ENCODE measurements at places on chromosomes 6 and 20.

GRCh38 chr20:47735412-47736400 lies 49.6 kb downstream of the SULF2 start:
- no peak for DNase-seq

DNA sequence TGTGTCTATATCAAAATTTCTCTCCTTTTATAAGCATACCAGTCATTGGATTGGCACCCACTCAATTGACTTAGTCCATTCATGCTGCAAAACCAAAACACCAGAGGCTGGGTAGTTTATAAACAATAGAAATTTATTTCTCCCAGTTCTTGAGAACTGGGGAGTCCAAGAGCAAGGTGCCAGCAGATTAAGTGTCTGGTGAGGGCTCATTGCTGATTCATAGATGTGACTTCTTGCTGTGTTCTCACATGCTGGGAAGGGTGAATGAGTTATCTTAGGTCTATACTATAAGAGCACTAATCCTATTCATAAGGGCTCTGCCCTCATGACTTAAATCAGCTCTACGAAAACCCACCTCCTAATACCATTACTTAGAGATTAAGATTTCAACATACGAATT lies 501.4 kb downstream of the EPM2A start:
- no peak for DNase-seq

- DNase-seq = no peak
Observed at GRCh38 chr6:14379568-14379967, 262.0 kb downstream of the CD83 start.

- DNase-seq = no peak
Observed at GRCh38 chr6:160261991-160262680, 3.5 kb upstream of the SLC22A2 start.

DNA sequence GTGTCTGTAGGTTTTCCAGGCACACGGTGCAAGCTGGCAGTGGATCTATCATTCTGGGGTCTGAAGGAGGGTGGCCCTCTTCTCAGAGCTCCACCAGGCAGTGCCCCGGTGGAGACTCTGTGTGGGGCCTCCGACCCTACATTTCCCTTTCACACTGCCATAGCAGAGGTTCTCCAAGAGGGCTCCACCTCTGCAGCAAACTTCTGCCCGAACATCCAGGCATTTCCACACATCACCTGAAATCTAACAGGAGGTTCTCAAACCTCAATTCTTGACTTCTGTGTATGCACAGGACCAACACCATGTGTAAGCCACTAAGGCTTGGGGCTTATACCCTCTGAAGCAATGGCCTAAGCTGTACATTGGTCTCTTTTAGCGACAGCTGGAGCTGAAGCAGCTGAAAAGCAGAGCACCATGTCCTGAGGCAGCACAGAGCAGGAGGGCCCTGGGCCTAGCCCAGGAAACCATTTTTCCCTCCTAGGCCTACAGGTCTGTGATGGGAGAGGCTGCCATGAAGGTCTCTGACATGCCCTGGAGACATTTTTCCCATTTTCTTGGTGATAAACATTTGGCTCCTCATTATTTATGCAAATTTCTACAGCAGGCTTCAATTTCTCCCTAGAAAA lies 253.3 kb downstream of the ERMARD start:
- no peak for DNase-seq

- no peak for DNase-seq
Observed at GRCh38 chr6:81788748-81789147, 36.3 kb upstream of the TENT5A start.

- peak; percentile 21 for DNase-seq
Observed at GRCh38 chr20:37267667-37268313, 6.2 kb upstream of the GHRH start.

DNA sequence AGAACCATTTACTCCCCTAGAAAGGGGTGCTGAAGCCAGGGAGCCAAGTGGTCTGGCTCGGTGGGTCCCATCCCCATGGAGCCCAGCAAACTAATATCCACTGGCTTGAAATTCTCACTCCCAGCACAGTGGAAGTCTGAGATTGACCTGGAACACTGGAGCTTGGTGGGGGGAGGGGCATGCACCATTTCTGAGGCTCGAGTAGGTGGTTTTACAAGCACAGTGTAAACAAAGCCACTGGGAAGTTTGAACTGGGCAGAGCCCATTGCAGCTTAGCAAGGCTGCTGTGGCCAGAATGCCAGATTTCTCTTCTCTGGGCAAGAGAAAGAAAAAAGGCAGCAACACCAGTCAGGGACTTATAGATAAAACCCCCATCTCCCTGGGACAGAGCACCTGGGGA lies 855.8 kb upstream of the CITED2 start:
- no peak for DNase-seq

DNA sequence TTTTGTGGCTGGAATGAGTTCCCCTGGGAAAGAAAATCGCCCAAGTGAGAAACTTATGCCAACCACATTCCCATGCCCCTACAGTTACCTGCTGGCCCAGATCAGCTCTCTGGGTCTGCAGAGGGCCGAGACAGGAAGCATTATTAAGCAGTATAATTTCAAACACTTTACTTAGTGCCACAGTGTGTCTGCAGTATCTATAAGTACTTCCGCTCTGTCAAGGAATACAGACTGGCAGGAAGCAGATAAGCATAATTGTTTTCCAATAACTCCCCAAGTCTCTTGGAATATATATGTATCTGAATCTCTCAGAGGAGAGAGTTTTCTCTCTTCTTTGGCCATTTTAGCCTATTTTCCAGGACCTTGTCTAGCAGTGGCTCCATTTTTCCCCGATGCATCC lies 24.9 kb downstream of the SAYSD1 start:
- no peak for DNase-seq

- peak; percentile 79 for DNase-seq
Observed at GRCh38 chr6:30836431-30836866, 47.9 kb upstream of the DDR1 start.

GRCh38 chr20:34706912-34707784 lies 3.0 kb downstream of the TP53INP2 start:
- DNase-seq = no peak

DNA sequence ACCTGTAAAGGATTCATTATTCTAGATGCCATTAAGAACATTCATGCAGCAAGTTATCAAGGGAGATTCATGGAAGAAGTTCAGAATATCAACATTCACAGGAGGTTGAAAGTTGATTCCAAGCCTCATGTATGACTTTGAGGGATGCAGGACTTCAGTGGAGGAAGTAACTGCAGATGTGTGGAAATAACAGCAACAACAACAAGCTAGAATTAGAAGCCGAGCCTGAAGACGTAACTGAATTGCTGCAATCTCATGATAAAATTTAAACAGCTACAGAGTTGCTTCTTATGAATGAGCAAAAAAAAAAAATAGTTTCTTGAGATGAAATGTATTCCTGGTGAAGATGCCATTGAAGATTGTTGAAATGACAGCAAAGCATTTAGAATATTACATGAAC lies 73.3 kb upstream of the NXT1 start:
- no peak for DNase-seq

GRCh38 chr6:148041546-148041945 lies 301.1 kb upstream of the SASH1 start:
- DNase-seq = no peak

- no peak for DNase-seq
Observed at GRCh38 chr6:108579328-108579721, 18.6 kb downstream of the FOXO3 start.

- no peak for DNase-seq
Observed at GRCh38 chr20:45564760-45565276, 14.3 kb downstream of the WFDC8 start.

- peak; percentile 85 for DNase-seq
Observed at GRCh38 chr20:62216636-62217566, 3.2 kb downstream of the HRH3 start.

DNA sequence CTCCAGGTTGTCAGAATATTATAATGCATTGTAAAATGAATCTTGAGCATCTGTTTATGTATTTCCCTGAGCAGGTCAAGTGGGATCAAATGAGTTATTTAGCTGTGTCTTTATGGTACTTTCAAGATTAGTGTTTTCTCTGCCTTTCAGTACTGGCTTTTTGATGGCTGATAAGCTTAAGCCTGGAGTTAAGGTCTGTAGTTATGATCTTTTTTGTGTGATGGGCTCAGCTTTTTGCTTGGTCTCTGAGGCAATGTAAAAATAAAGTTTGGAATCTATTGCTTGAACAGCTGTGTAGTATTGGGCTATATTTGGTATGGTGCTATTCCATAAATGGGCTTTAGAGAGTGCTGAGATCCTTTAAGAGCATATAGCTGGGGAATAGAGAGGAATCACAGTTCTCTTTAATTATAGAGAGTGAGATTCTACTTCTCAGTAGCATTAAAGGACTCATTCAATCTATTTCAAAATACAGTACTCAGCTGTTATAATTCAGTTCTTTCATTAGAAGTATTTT lies 40.7 kb downstream of the ZNF451 start:
- DNase-seq = no peak

- no peak for DNase-seq
Observed at GRCh38 chr6:109263873-109264700, 118.2 kb downstream of the CD164 start.

- no peak for DNase-seq
Observed at GRCh38 chr6:127877231-127877630, 23.6 kb downstream of the THEMIS start.

GRCh38 chr20:10716855-10717254 lies 43.1 kb upstream of the JAG1 start:
- DNase-seq = no peak

- DNase-seq = peak; percentile 69
Observed at GRCh38 chr6:16420715-16421461, 182.5 kb downstream of the GMPR start.

- DNase-seq = no peak
Observed at GRCh38 chr20:5670036-5670536, 80.1 kb upstream of the SHLD1 start.

GRCh38 chr6:32203426-32204267 lies 11.2 kb upstream of the GPSM3 start:
- no peak for DNase-seq

- DNase-seq = no peak
Observed at GRCh38 chr20:52098186-52098585, 93.4 kb downstream of the ZFP64 start.

GRCh38 chr20:42611889-42612837 lies 577.5 kb downstream of the PTPRT start:
- no peak for DNase-seq

DNA sequence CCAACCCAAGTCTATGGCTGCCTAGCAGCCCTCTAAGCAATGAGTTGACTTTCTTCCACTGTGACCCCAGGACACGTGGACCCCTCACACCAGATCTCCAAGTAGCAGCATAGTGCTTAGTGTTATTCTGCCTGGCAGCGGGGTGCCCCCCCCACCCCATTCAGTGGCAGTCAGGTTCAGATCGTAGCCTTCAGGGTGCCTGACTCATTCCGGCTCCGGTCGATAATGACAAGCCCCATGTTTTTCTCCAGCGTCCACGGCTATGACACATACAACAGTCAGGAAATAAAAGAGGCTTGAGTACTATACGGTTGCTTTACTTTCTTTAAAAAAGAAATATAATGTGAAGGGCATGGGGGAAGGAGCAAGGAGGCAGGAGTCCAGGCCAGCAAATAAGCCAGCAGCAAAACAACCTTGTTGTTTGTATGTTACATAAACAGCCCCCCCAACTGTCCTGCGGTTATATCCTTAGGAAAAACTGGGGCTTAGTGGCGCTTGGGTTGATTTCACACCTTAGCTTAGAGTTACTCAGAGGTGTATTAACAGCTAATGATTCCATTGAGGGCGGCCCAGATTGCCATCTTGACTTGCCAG lies 23.1 kb downstream of the GNAS start:
- peak; percentile 90 for DNase-seq

DNA sequence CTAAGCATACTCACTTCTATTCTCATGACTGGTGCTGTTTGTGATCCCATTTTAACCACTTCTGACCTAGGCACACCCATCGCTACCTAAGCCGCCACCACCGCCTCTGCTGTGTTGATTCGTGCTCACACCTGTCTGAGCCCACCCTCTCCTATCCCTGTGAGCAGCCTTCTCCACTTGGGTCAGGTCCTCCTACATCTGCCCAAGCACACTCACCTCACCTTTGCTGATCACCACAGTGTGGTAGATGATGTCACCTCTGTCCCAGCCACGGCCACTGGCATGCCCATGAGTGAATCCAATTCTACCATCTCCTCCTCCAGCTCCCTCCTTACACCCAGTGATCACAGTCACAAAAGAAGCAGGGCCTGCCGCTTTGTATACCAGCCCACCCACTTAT lies 20.8 kb downstream of the MUC22 start:
- no peak for DNase-seq

DNA sequence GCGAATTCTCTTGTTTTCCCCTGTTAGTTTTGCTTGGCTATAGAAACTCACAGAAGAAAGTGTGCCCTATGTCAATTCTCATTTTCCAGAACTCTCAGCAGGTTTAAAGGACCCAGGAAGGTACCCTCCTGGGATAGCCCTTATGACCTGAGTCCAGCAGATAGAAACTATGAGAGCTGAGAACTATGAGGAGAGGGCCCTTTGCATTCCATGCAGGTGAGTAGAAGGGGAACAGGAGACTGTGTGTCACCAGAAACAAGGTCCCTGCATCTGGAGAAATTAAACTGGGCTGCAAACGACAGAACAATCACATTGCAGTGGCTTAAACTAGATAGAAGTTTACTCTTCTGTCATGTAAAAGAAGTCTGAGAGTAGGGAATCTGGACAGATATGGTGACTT lies 35.7 kb upstream of the SCUBE3 start:
- no peak for DNase-seq
